ENCODE measurements at places on chromosomes 12 and 14.

DNA sequence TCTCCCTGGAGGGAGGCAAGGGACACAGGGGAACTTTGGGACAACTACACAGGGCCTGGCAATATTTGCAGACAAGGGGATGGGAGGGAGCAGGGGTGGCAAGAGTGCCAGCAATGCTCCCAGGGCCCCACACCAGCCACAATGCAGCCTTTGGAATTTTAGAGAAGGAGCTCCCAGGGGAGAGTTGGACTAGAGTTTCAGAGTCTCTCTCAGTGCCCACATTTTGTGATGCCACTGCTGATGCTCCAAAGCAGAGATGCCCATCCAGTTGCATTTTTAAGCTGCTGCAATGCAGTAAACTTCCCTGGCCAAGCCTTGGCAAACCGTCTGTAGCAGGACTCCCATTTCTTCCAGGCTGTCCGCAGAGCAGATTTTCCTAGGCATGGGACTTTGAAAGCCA, 98.9 kb downstream of the ZFP36L1 start:
- DNase-seq = no peak

DNA sequence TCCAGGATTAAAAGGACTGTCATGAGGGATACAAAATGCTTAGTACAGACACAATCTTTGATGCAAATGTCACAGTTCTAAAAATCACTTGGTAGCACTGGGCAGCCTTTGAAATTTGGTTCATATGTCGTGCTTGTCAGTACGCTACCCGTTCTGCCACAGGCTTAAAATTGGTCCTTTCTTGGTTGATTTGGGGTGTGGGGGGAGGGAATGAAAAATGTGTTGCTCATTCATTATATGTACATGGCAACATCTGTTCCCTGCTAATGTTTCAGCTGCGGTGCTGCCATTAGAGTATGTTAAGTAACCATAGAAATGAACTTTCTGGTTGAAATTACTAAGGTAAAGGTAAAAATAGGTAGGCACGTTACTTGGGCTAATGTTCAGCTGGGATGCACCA, 155.4 kb upstream of the ARHGAP5 start:
- no peak for DNase-seq

GRCh38 chr14:95389471-95390011, 69.8 kb upstream of the CLMN start:
- no peak for DNase-seq

GRCh38 chr12:106049105-106049504, 89.6 kb downstream of the NUAK1 start:
- peak; percentile 36 for DNase-seq

DNA sequence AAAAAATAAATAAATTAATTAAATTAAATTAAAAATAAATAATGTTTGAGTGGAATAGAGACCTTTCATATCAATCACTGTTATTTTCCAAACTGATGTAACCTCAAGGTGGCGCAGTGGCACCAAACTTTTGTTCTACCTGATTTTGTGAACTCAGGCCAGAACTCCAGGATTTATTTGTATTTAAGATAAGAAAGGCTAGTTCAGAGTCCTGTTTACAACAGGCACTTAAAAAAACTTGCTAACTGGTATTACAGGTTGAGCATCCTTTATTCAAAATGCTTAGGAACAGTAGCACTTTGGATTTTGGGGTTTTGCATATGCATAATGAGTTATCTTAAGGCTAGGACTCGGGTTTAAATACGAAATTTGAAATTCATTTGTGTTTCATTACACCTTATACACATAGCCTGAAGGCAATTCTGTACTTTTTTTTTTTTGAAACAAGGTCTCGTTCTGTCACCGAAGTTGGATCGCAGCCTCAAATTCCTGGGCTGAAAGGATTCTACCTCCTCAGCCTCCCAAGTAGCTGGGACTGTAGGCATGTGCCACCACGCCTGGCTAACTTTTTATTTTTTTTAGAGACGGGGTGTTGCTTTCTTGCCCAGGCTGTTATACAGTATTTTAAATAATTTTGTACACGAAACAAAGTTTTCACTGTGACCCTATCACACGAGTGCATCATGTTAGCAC, 32.4 kb downstream of the YY1 start:
- DNase-seq = peak; percentile 18

- DNase-seq = no peak
Observed at GRCh38 chr14:104115131-104115600, 23.2 kb upstream of the KIF26A start.

DNA sequence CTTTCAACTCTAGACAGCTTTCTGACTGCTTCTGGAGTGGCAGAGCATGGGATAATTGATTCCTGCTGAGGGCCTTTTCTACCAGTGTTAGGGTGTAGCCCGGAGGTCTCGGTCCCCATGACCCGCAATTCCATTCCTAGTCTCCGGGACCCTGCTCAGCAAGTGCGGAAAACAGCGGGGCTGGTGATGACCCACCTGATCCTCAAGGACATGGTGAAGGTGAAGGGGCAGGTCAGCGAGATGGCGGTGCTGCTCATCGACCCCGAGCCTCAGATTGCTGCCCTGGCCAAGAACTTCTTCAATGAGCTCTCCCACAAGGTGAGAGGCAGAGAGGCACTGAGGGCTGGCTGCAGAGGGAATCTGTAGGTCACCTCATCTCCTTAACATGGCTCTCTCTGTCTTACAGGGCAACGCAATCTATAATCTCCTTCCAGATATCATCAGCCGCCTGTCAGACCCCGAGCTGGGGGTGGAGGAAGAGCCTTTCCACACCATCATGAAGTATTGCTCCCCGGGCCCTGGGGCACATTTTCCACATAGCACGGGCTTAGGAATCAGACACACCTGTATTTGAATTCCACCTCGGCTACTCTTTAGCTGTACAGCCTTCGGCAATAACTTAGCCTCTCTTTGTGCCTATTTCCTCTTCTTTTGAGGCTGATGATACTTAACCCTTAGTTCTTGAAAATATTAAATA, 5.6 kb upstream of the GAPDH start:
- DNase-seq = no peak

DNA sequence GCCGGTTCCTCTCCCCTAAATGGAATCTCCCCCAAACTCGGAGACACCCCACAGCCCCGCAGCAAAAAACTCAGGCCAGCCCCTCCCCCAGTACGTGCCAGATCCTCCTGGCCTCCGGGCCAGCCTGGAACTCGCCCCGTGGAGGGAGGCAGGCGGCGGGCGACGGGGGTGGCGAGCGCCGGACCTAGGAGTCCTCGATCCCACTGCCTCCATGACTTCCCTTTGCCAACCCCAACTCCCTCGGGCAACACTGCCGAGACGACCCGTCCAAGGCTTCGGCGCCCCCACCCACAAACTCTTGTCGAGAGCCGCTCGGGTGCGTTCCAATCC, 400 bp downstream of the ADCY6 start:
- DNase-seq = no peak

GRCh38 chr12:22333186-22333712, 1.3 kb downstream of the ST8SIA1 start:
- DNase-seq = no peak

- peak; percentile 50 for DNase-seq
Observed at GRCh38 chr12:21697904-21698630, 40.4 kb upstream of the LDHB start.

DNA sequence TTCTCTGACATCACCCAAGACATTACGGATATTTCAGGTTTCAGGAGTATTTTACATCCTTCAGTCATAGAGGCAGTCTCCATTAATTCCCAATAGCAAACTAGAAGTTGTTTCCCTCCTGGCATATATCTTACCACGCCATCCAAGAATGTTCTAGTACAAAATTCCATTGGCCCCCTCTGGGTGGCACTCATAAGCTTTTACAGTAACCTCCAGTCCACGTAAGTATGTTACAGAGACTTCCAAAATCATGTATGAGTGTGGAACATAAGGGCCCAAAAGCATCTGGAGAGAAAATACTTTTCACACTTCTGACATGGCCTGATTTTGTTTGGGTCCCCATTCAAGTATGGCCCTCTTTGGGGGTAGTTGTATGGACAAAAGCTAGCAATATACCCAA, 58.1 kb upstream of the DHRS4 start:
- DNase-seq = no peak

- peak; percentile 65 for DNase-seq
Observed at GRCh38 chr12:45660330-45660729, 69.2 kb upstream of the ARID2 start.

DNA sequence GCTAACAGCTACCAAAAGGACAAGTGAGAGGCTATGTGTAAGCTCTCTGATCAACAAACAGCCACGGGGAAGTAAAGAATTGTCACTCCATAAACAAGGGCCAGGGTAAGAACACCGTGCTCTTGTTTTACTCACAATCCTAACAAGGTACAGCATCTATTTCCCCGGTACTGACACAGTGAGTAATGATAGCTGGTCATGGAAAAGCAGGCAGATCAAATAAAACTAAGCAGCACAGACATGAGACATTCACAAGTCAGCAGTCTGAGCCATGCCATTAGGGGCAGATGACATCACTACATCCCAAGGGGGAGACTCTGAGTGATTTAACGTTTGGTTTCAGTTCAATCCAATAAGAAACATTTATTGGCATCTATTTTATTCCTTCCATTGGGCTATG, 54.4 kb downstream of the ARL6IP4 start:
- peak; percentile 79 for DNase-seq

GRCh38 chr12:46391630-46392029, 19.1 kb upstream of the SLC38A2 start:
- peak; percentile 95 for DNase-seq

GRCh38 chr12:88638388-88638787, 58.1 kb upstream of the KITLG start:
- DNase-seq = no peak

- DNase-seq = no peak
Observed at GRCh38 chr14:20179880-20180279, 10.8 kb upstream of the OR11G2 start.

DNA sequence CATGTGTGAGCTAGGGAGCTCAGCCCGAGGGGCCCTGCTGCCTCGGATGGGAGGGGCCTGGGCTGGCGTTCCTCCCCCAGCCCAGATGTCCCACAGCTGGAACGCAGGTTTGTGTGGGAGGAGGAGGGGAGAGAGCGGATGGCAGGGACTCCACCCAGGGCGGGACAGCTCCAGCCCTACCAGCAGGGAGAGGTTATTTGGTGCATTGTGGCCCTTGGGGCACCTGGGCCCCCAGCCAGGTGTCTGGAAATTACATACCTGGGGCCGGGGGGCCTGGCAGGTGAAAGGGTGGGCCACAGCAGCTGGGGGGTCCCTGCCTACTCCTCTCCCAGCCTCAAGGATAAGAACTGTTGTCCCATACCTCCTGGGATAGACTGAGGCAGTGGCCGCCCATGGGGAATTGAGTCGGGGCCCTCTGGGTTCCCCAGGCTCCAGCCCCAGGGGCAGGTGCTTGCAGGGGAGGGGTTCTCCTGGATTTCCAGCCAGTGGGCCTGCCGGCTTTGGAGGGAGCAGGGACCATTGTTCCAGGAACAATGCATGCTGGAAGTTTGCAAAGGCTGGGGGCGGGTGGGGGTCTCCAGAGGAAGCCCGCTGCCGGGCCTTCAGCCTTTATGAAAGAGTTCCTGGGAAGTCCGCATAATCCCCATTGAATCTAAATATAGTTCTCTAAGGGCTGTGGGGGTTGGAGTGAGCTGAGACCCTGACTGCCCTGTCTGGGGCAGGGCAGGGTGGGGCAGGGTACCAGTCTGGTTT, 1.2 kb downstream of the KIF26A start:
- no peak for DNase-seq

- peak; percentile 50 for DNase-seq
Observed at GRCh38 chr14:65164068-65164824, 61.9 kb upstream of the MAX start.

DNA sequence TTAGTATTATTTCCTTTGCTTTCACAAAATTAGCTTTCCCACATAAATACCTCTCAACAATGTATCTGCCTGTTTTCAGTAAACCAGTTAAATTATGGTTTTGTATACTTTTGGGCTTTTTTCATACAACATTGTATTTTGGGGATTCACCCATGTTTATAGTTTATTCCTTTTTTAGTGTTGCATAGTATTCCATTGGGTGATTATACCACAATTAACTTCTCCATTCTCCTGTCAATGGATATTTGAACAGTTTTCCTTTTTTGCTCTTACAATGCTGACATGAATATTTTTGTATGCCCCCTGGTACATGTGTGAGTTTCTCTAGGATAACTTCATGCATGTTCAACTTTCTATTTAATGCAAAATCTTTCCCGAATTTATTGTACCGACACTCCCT, 12.6 kb upstream of the NDUFA12 start:
- DNase-seq = no peak

DNA sequence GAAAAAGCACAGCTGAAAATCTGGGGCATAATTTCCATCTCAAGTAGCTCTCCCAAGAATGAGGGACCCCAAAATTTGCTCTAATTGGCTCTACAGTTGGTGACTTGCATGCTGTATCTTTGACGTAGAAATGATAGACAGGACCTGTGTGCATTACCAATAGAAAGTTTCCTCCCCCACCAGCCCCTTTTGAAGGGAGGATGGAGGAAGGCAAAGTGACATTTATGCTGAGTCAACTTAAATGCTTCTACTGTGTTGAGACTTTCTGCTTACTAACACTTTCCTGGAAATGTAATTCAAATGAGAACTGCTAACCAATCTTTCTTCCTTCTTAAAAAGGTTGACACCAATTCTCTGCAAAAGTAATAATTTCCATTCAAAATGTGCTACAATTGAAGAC, 31.9 kb downstream of the TSPAN8 start:
- DNase-seq = no peak

DNA sequence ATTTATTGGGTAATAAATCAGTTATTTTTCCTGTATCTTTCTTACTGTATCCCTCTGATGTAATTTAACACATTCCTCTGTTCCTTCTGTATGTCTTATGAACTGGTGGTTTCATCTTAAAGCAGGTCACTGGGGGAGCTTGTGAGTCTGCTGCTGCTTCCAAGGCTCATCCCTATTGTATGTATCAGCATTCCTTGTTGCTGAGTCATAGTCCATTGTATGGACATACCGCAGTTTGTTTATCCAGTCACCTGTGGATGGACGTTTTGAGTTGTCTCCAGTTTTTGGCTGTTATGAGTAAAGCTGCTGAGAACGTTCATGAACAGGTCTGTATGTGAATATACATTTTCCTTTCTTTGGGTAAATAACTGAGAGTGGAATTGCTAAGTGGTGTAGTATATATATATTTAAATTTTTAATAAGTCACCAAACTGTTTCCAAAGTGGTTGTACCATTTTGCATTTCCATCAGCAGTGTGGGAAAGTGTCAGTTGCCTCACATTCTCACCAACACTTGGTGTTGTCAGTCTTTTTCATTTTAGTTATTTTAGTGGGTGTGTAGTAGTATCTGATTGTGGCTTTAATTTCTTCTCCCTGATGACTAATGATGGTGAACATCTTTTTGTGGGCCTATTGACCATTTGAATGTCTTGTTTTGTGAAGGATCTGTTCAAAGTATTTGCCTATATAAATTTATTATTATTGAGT, 82.7 kb downstream of the BEGAIN start:
- DNase-seq = peak; percentile 47

All from fibroblast of skin of back (primary cell).